ENCODE measurements at places on chromosomes 13 and 19. TPM values are rescaled to one million over a fixed set of nuclear protein-coding genes. Genes with fewer than 3 reads are reported as not detected.
A peak's percentile ranks its signal among the peaks of the same experiment; 100 is the strongest.

- no peak for DNase-seq
Observed at GRCh38 chr13:39935155-39935554, 279.7 kb downstream of the COG6 start.

Gene NAPSA
- polyA plus RNA-seq: 4.5 TPM

- DNase-seq: peak; percentile 61
Observed at GRCh38 chr19:1822210-1822609, 10.1 kb upstream of the ATP8B3 start.

- no peak for DNase-seq
Observed at GRCh38 chr19:43586346-43586745, 9.6 kb downstream of the IRGQ start.

DNA sequence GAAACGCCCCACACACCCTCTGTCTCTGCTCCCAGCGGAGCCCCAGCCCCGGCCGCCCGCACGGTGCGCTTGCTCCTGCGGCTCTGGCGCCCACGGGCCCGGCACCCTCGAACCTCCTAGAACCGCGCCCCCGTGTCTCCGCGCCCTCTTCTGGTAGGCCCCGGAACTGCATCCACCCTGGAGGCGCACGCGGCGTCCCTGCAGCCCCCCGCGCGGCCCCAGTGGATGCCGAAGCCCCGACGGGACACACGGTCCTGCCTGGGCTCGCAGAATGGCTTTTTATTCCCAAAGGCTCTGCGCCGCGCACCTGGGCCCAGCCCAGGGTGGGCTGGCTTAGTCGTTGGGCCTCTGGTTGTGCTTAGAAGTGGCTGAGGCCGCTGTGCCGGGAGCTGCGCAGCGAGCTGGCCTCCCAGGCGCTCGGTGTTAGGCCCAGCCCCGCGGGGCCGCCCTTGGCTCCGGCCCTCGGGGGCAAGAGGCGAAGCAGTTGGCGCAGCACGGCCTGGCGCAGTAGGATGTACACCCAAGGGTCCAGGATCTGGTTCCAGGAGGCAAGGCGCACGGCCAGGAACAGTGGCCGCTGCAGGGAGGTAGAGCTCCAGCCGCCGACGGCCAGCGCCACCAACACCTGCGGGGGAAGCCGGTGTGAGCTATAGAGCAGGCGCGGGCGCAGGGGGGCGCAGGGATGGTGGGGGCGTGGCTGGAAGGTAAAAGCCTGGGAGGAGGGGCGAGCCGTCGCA is 2.8 kb downstream of the PTGER1 start:
- peak; percentile 94 for DNase-seq

GRCh38 chr19:54548806-54549205 is 24.8 kb upstream of the LILRA2 start:
- no peak for DNase-seq

GRCh38 chr13:67519356-67519755 is 289.2 kb upstream of the PCDH9 start:
- DNase-seq: no peak

DNA sequence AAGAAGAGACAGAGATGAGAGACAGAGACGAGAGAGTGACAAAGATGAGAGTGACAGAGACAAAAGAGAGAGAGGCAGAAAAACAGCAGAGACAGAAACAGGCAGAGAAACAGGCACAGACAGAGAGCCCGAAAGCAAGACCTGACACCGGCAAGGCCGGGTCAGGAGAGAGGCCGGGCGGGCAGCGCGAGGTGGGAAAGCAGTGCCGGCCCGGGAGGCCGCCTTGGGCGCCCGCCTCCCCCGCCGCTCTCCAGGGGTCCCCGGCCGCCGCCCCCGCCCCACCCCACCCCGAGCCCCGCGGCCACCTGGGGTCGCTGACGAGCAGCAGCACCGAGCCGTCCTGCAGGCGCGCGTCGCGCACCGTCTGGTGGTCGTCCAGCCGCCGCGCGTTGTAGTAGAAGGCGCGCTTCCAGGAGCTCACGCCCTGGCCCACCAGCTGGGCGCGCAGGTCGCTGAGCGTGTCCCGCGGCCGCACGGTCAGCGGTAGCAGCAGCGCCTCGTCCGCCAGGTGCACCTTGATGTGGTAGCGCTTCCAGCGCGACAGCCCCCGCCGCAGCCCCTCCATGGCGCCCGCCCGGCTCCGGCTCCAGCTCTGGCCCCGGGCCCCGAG is at the start of gene TINCR:
Gene TINCR (minus strand): TSS at position 594 of the 610 bp plus-strand sequence.
- DNase-seq: no peak
